Umbilical cord (tissue), 2 donors: ENCODE measurements at places on chromosomes 3 and 15. TPM values are rescaled to one million over a fixed set of nuclear protein-coding genes. Genes with fewer than 3 reads are reported as not detected.

DNA sequence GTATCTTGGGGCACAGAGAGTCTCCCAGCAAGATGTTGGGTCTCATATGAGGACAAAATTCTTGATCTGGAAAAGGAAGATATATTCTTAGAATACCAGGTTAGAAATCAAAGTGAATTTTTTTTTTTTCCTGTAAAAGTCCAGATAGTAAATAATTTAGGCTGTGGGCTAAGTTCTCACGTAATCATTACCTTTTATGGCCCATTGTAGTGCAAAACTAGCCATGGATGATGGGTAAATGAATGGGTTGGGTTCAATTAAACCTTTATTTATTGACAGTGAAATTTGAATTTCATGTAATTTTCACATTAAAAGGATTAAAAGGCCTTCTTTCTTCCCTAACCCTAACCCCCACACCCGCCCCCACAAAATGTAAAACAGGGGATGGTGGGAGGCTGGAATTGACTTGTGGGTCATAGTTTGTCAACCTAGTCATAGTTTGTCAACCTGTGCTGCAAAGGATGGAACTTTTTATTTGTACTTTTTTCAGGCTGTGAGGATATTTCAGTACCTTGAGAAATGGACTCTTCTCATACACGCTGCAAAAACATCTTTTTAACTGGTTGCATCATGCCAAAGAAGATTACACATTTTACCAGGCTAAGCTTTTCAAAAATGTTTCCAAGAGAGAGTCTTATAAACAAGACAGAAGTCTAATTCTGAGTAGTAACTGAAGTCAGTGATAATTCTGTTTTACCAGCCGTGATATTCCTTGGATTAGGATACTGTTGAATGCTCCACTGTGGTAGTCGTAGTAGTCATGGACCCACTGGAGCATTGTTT is 138.8 kb downstream of the AKAP13 start:
- peak; percentile 45 for DNase-seq

DNA sequence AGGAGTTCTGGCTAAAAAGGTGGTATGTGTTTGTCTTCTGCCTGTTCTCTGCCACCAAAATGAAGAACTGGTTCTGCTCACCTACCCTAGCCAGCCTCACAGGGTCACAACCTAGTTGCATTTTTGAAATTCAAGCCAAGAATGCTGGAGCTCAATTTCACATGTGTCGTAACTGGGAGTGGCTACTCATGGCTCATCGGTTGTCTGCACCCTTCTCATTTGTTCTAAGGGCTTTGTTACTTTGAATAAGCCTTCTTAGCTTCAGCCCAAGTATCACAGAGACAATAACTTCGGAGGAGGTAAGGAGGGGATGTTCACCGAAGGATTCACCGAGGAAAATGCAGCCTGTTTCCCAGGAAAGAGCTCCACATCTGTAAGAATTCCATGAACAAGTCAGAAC is 134.3 kb upstream of the RARB start:
- DNase-seq: peak; percentile 51

The SNX22 gene
- total RNA-seq: 4.1 TPM

GRCh38 chr15:64521201-64521600 is 60.8 kb downstream of the ZNF609 start:
- DNase-seq: no peak
